ENCODE measurements at places on chromosomes 16 and 17.
A peak's percentile ranks its signal among the peaks of the same experiment; 100 is the strongest.

- no peak for DNase-seq
These were observed 128.4 kb downstream of the SHISA9 start for GRCh38 chr16:13029786-13030185.

DNA sequence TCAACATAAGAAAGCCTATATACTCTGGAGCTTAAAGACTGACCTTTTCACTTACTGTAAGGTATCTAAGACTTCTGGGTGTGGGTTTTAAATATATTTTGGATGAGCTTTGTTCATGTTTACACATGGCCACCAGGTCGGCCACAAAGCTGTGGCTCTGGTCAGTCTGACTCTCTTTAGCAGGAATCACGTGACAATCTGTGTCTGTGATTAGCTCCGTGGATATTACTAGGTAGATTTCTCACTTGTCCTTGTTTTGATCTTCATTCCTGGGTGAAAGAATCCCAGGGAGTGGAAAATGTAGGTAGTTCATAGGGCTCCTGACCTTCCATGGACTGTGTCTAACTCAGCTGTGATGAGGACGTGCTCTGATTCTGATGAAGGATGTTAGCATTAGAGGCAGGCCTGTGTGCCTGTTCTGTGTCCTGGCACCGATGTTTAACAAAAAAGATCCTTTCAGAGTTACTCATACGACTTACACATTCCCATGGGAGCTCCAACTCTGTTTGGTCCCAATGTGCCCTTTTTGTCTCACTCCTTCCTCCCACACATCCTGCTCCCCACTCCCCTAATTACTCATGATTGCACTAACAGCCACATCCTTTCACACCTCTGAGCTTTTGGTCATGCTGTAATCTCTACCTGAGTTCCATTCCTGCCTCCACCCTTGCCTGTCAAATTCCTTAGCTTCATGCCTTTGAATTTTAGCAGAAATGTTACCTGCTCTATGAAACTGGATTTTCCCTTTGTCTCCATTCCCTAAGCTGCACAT is 425.1 kb downstream of the MAF start:
- no peak for DNase-seq

GRCh38 chr16:47815655-47816054 is 340.1 kb downstream of the ABCC12 start:
- no peak for DNase-seq

- no peak for DNase-seq
These were observed 716 bp downstream of the TMEM94 start for GRCh38 chr17:75457047-75457654.

DNA sequence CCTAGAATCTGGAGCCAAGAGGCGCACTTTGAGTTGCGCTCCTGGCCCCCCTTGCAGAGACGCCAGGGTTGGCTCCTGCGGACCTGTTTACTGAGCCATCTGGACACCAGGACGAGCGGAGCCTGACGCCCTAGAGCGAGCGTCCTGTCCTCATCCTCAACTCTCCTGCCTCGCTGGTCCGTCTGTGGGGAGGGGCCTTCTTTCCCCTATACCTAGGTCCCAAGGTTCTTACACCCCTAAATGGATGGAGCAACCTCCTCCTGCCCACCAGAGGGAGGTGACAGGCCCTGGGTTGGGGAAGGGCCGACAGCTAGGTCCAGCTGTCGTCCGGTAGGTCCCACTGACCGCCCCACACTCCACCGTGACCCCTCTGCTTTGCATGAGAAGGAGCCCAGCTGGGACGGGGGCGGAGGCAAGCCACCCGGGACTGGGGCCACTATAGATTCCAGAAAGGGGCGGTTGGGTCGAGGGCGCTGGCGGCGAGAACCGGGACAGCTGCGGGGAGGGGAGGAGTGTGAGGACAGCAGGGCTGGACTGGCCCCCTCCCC is 3.1 kb upstream of the LHX1 start:
- no peak for DNase-seq

- DNase-seq, result no peak
These were observed 2.1 kb downstream of the ITGAL start for GRCh38 chr16:30474684-30475083.

DNA sequence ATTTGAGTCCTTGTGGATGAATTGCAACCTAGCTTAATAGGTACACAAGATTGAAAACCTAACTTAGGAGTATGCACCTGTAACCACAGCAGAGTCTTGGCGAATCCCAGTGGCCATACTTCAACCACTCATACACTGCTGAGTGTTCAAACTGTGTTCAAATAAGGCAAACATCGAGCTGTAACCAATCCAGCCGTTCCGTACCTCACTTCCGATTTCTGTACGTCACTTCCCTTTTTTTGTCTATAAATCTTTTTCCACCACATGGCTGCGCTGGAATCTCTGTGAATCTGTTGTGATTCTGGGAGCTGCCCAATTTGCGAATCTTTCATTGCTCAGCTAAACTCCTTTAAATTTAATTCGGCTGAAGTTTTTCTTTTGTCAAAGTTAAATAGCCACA is 190.6 kb downstream of the MAF start:
- DNase-seq, result no peak

- no peak for DNase-seq
These were observed 6.4 kb upstream of the MYO1C start for GRCh38 chr17:1498869-1499268.

DNA sequence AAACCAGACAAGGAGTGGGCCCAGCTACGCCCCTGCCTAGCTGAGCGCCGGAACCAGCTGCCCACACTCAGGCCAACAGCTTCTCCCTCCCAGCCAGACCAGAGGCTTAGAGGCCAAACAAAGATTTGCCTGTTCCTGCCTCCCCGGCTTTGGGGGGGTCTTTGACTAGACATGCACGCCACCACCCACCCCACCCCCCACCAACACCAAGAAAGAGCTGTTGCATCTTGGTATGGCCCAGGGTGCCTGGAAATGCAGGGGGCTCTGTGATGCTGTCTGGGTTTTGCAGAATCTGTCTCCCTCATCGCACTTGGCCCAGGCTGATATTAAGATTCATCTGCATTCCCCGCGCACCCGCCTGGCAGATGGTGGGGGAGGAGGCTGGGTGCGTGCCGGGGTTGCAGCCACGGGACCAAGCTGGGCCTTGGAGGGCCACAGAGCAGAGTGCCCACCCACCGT is 1.3 kb upstream of the NXPH3 start:
- no peak for DNase-seq

GRCh38 chr17:4519361-4519788 is 20.7 kb downstream of the SPNS2 start:
- DNase-seq, result no peak

- no peak for DNase-seq
These were observed 698 bp downstream of the ACBD4 start for GRCh38 chr17:45135978-45136791.

DNA sequence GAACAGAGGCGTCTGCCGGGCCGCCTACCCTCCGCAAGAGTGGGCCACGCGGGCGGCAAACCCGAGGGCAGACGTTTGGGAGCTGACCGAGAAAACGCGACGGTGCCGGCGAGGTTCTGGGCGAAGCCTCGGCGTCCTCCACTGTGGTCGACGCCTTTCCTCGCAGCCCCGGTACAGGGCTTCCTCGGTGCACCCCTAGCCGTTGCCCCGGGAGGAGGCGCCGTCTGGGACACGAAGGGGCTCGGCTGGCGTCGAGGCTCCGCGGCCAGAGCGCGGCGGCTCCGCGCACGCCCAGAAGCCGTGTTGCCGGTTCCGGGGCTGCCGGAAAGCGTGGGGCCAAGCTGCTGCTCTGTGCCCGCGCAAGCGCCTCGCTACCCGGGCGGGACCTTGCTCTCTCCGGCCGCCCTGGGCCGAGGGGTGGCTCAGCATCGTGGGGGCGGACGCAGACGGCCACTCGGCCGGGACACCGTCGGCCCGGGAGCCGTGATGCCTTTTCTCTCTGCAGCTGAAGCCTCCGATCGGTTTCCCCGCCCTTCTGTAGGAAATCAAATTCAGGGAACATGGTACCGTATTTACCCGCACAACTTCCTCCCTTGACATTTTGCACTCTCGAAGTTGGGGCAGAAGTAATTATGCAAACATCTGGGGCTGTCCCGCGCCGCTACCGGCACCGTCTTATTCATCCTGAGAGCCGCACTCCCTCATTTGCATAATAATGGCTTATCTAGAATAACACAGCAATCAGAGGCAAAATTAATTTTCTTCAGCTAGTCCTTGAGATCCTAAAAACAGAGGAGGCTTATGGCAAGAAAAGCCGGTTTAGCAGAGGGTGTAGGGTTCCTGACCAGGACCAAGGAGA is 7.3 kb upstream of the CBX8 start:
- no peak for DNase-seq

GRCh38 chr17:64001763-64002529 is 3.8 kb downstream of the PRR29 start:
- DNase-seq, result no peak

- no peak for DNase-seq
These were observed 2.4 kb upstream of the MED13 start for GRCh38 chr17:62067165-62068145.

DNA sequence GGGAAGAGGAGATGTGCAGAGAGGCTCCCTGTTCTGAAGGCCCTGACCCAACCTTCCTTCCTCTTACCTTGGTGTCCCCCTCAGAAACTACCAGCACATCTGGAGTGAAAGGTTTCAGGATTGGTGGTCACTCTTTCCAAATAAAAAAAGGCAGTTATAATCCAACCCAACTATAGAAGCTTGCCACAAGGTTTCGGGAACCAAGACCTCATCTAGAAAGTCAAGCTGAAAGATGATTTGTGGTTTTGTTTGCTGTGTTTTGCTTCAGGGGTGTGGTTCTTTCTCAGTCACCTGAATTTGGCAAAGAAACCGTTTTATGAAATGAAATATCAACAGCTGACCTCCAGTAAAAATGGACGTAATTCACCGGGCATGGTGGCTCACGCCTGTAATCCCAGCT is 19.3 kb downstream of the SHMT1 start:
- DNase-seq, result no peak

- DNase-seq, result no peak
These were observed 3.7 kb upstream of the DPEP2 start for GRCh38 chr16:68003031-68003430.

DNA sequence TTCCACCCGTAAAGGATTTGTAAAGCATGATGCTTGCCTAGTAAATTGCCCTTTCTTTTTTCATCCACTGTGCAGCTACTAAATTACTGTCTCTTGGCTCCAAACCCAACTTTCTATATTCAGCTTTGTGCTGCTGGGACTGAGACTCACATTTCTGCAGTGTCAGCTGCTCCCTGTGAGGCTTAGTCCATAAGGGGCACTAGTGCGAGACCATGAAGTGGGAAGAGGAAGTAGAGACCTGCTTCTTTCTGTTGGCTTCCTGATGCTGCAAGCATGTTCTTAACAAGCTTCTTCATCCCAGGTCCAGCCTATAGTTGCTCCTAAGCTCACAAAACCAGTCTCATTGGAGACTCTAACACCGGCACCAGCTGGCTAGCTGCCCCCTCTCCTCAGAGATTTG is 74.9 kb upstream of the HS3ST2 start:
- no peak for DNase-seq

- no peak for DNase-seq
These were observed 794 bp downstream of the PDE6G start for GRCh38 chr17:81655378-81656117.

GRCh38 chr17:7858522-7858810 is 663 bp downstream of the CYB5D1 start:
- DNase-seq, result no peak

GRCh38 chr17:83047182-83047478 is 32.3 kb upstream of the METRNL start:
- DNase-seq, result no peak

DNA sequence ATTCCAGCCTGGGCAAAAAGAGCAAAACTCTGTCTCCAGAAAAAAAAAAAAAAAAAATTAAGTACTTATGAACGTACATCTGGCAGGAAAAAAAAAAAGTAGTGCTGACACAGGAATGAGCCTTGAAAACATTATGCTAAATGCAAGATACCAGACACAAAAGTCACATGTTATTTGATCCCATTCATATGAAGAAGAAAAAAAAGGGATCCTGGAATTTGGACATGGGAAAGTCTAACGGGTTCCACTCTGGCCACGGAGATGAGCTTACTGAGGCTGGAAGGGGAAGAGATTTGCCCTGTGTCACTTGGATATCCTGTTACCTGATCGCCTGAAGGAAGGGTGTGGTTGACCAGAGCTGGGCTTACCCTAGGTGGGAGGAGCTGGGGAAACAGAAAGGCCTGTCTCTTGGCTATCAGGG is 251.9 kb downstream of the PARN start:
- no peak for DNase-seq

DNA sequence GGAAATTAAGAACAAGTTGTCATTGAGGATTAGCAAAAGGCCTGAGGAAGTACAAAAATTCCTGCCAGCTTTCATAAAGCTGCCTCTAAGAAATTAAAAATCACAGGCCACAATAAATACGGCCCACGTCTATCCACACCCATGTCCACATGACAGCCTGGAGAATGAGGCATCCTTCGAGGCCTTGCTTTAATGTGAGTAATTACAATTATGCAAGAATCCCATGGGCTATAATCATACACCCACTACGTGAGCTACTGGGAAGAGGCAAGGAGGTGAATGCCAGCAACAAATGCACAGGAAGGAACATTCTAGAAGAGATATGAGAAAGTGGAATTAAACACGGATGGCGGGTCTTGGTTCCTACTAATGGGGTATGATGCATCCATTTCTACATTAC is 65.4 kb upstream of the ZFHX3 start:
- no peak for DNase-seq

GRCh38 chr16:53768593-53768992 is 64.6 kb downstream of the FTO start:
- no peak for DNase-seq

DNA sequence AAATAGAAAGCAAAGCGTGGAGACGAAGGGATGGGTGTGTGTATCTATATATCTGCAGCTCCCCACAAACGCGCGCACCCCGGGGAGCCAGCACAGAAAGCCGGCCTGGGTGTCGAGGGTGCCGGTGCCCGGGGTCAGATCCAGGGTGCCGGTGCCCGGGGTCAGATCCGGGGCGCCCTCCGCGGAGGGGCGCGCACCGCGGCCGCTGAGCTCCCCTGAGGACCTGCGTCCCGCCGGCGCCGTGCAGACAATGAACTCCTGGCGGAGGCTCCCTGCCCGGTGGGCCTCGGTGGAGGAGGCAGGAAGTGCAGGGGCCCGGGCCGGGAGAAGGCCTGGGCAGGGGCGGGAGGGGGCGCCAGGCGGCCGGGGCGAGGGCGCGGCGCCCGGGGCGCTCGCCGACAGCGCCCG is 1.1 kb downstream of the ZNF423 start:
- peak; percentile 45 for DNase-seq

- no peak for DNase-seq
These were observed 80.7 kb upstream of the CES5A start for GRCh38 chr16:55955845-55956244.

GRCh38 chr16:83813823-83814658 is 6.3 kb downstream of the HSBP1 start:
- DNase-seq, result peak; percentile 22

Data from progenitor cell of endocrine pancreas (in vitro differentiated cells).